ENCODE measurements at places on chromosomes 16 and 17.

DNA sequence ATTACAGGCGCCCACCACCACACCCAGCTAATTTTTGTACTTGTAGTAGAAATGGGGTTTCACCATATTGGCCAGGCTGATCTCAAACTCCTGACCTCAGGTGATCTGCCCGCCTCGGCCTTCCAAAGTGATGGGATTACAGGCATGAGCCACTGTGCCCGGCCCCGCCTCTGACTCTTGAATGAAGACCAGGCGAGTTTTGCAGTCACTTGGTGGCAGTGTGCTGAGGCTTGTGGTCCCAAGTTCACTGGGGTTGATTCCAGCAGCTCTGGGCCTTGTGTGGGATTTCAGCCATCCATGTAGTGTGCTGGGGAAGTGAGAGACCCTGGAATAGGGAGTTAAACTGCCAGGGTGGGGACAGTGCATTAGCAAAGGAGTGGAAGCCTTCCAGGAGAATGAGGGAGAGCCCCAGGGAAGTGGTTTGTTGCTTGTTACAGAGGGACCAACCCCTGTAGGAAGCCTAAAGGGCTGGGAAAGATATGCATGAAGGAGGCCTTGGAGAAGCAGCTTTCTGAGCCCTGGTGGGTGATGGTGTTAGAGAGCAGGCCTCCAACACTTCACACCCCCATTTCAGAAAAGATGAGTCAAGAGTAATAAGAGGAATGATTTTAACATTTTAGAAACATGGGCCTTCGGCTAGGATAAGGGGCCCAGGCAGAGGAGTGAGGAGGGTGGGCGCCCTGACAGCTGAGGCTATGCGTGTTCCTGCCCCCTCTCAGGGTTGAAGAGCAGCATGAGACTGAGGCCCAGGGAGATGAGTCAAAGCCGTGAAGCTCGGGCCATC, 14.5 kb downstream of the PSKH1 start:
- no peak for DNase-seq

DNA sequence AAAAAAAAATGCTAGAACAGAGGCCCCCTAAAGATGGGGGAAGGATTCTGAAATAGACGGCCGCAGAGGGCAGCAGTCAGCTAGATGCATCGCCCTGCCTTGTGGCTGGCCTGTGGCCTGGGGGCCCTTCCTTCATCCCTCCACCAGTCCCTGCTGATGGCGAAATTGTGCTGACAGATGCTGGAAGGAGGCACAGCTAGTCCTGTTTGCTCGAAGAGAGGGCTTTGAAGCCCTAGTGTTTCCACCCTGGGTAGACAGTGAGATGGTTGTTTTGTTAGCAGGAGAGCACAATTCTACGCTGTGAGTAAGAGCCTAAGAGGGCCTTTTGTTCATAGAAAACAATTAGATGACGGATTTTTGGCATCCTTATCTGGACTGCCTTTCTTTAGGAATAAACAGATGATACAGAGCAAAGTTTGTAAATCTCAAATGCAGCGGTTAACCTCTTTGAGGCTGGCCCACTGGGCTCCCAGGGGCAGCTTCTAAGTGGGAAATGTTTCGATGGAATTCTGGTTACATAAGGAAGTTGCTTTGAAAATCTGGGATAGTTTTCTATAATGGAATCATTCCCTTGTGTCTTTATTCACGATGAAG, 23.0 kb downstream of the VPS35L start:
- DNase-seq: no peak

GRCh38 chr17:73973586-73974409, 229.7 kb upstream of the RPL38 start:
- no peak for DNase-seq

GRCh38 chr17:31068291-31068690, 26.5 kb upstream of the NF1 start:
- DNase-seq: peak; percentile 50

GRCh38 chr17:43216762-43217613, 5.3 kb downstream of the TMEM106A start:
- no peak for DNase-seq

DNA sequence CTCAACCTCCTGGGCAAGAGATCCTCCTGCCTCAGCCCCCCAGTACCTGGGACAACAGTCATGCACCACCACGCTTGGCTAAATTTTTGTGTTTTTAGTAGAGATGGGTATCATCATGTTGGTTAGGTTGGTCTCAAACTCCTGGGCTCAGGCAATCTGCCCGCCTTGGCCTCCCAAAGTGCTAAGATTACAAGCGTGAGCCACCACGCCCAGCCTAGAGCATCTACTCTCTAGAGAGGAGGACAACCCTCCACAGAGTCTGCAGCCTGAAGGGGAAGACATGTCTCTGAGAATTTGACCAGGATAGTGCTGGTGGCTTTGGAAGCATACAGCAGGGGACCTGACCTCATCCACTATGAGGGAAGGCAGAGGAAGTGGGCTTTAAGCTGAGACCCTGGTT, 4.7 kb upstream of the GRB2 start:
- DNase-seq: no peak

GRCh38 chr17:81341516-81342268, 46.6 kb upstream of the SLC38A10 start:
- DNase-seq: no peak

DNA sequence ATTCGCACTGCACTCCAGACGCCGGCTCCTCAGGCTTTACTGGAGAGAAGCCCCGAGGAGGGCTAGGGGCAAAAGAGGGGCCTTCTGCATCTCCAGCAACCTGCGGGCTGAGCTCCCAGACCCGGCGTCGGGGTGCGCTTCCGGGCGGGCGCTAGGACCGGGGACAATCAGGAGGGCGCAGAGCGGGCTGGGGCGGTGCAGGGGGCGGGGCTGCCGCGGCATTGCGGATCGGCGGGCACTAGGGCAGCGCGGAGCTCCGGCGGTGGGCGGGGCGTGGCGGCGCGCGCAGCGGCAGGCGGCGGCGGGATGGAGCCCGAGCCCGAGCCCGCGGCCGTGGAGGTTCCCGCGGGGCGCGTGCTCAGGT, at the start of gene TSEN54:
TSS of gene TSEN54 (plus strand) at position 274 of the 364 bp plus-strand sequence. CDS start at position 307, 33 bp downstream.
- peak; percentile 94 for DNase-seq

GRCh38 chr17:35084987-35085386, 21.5 kb upstream of the RFFL start:
- DNase-seq: no peak

GRCh38 chr17:81223762-81224130, 981 bp upstream of the CEP131 start:
- DNase-seq: no peak

GRCh38 chr17:75326226-75326848, 37.1 kb upstream of the SLC25A19 start:
- no peak for DNase-seq

DNA sequence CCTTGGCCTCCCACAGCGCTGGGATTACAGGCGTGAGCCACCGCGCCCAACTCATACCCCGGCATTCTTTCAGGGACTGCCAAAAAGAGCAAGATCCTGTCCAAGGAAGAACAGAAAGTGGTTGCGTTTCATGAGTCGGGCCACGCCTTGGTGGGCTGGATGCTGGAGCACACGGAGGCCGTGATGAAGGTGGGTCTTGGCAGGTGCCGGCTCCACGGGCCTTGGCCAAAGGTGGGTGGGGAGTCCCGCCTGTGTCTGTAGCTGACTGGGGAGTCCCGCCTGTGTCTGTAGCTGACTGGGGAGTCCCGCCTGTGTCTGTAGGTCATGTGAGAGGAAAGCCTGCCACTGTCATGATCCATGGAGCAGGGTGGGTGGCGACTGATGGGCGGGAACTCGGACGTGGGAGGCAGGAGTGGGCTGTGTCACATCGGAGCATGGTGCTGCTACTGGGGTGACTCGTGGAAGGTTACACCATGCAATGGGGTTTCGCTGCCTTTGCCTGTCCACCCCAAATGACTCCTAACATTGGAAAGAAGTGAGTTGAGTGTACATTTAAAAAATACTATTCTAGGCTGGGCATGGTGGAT, 10.0 kb upstream of the RPL13 start:
- no peak for DNase-seq

- no peak for DNase-seq
Observed at GRCh38 chr17:12990926-12991325, 26.9 kb downstream of the ELAC2 start.

- DNase-seq: no peak
Observed at GRCh38 chr17:11511696-11512095, 86.6 kb upstream of the DNAH9 start.

- DNase-seq: no peak
Observed at GRCh38 chr17:47774331-47774730, 41.3 kb downstream of the TBX21 start.

GRCh38 chr16:78745108-78746019, 645.9 kb downstream of the WWOX start:
- DNase-seq: no peak

- DNase-seq: peak; percentile 66
Observed at GRCh38 chr17:68437979-68438822, 19.1 kb downstream of the WIPI1 start.

GRCh38 chr17:32536736-32537643, 50.2 kb downstream of the CDK5R1 start:
- DNase-seq: no peak

GRCh38 chr16:34758835-34759234, 1299.4 kb downstream of the TP53TG3F start:
- DNase-seq: no peak

DNA sequence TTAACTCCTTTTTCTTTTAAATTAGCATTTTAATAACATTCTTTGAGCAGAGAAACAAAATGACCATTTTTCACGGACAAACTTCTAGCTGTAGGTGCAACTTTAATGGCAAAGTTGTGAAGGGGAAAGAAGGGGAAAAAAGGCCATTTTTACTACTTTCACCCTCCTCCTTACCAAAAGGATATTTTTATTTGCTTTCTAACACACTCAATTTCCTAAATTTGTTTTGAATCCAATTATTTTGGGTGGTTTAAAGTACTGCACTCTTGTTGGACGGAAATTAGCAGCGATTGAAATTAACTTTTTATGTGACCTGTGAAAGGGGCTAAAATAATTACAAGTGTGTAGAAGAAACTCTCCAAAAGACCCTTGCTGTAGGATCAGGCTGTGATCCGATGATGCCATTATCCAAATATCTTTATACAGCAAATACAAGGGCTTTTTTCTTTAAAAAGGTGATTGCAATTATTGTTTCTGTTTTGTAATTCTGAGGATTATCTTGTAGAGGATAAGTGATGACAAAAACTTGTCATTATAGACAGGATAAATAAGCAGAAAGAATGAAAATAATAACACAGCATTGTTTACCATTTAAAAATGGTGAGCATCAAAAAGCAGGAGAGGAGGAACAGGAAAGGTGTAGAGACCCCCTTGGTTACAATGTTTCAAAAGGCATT, 42.4 kb downstream of the SNX11 start:
- no peak for DNase-seq

- DNase-seq: no peak
Observed at GRCh38 chr17:57513569-57513968, 231.5 kb downstream of the CCDC182 start.

GRCh38 chr16:84606081-84606875, 11.6 kb downstream of the COTL1 start:
- peak; percentile 52 for DNase-seq

- DNase-seq: peak; percentile 40
Observed at GRCh38 chr17:3557768-3558583, at the start of gene TRPV3. TSS of gene TRPV3 (minus strand) at chr17:3557812. CDS start at chr17:3554850, 2,962 bp downstream.

- DNase-seq: peak; percentile 85
Observed at GRCh38 chr17:7478276-7479212, 887 bp downstream of the ZBTB4 start.

- no peak for DNase-seq
Observed at GRCh38 chr16:22189473-22190080, 16.5 kb upstream of the EEF2K start.

GRCh38 chr17:66411520-66411919, 109.1 kb downstream of the PRKCA start:
- no peak for DNase-seq

GRCh38 chr16:85151079-85151602, 38.9 kb upstream of the CIBAR2 start:
- no peak for DNase-seq

- DNase-seq: no peak
Observed at GRCh38 chr17:61064087-61064951, 335.3 kb upstream of the TBX2 start.

DNA sequence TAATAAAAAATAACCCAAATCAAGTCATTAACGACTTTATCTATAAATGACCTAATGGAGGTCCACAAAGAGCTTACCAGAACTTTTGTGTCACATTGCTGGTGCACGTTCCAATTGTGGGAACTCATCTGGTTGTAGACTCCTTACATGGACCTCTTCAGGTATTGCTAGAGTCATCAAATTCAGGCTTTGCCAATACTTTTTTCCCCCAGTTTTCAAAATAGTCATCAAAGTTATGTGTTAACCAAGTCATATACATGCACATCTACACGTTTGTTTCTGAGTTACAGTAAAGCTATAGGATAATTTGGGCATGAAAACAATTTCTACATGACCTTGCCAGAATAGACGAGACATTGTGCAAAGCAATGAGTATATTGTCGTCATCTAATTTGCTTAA, 76.2 kb upstream of the ADAMTS18 start:
- DNase-seq: no peak

DNA sequence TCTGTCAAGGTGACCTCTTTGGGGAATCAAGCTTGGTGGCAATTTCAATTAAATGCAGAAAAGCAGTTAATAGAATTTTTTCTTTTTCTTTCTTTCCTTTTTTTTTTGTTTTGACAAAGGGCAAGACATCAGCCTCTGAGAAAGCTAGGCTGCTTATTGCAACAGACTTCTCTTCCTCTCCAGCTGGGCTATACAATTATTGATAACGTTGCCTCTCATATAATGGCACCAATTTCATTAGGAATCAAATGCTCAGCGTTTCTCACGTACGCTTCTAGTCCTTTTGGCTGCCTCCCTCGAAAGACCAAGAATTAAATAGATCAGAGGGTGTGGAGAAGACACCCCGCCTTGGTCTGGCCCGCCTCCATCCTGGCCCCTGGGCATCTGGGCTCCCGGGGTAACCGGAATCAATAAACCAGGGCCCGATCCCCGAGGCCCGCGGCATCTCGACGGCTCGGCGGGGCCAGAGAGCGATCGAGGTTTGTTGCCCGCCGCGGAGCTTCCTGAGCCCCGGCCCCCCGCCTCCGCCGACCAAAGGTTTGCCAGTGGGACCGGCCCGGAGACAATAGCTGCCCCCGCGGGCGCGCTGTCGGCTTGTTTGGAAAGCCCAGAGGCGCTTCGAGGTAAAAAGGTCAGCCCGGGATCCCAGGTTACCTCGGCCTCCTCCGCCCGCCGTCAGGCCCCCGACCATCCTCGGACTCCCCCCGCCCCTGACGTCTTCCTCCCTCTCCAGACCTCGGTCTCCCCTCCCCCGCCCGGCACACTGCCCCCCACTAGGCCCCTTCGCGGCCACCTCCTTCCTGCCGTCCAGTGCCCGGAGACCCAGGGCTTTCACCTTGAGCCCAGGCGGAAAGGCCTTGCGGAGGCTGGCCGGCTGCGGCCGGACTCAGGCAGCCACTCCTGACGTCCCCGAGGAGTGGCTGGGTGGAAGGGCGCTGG, 3.9 kb downstream of the HOXB1 start:
- no peak for DNase-seq

Measured in CD4-positive, alpha-beta T cell treated with Interleukin-21 for 1 hour (primary cell).